ENCODE measurements at places on chromosomes 7 and 10. TPM values are rescaled to one million over a fixed set of nuclear protein-coding genes. Genes with fewer than 3 reads are reported as not detected.

DNA sequence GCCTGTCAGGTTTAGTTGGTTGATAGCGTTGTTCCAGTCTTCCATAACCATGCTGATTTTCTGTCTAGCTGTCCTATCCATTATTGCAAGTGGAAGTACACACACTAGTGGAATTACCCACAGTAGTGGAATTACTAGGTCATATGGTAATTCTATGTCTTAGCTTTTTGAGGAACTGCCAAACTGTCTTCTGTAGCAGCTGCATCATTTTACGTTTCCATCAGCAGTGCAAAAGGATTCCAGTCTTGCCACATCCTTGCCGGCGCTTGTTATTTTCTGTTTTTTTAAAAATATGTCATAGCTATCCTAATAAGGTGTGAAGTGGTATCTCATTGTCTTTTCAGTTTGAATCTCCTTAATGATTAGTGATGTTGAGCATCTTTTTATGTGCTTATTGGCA lies 17.2 kb upstream of the RHBDD2 start:
- no peak overlapping the region for H3K4me3 ChIP-seq
- no peak overlapping the region for H3K27ac ChIP-seq

DNA sequence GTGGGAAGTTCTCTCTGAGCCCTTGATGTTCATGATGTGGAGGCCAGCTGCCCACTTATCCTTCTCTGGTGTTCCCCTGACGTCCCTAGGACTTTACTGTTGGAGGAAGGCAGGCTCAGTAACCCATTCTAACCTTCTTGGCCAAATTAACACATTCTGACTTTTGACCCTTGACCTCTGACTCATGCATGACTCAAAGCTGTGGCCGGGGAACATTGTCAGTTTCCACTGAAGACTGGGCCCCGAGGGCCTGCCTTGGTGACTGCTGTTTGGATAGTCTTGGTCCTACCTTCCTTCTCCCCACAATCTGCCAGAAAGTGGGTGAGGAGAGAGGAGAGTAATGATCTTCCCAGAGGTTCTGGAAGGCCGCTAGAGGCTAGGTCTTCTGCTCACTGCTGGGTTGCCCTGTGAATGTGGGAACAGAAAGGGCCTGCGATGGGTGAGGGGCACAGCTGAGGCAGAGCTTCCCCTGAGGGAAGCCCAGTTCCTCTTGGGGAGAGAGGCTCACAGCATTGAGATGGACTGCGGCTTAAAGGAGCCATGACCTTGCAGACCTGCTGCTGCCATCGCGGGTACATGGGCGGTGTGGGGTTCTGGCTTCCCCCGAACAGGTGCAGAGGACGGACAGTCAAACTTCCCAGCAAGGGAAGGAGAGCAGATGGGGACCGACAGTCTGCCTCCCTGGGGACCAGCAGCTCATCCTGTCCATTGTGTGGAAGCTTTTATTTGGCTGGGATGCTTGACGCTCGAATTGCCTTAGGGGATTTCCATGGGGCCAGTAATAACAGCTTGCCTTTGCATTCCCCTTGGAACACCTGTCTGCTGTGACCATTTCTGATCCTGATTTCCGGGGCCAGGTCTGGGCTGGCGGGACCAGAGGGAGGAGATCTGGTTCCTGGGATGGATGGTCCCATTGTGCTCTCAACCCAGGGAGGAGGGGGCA lies 43.8 kb downstream of the ADAMTS14 start:
- DNase-seq = peak; percentile 55
- H3K36me3 ChIP-seq = no peaks in the 10 kb centered on the region
- H3K27ac ChIP-seq = no peak overlapping the region
- no peaks in the 10 kb centered on the region for H3K4me1 ChIP-seq
- H3K4me3 ChIP-seq = no peak overlapping the region

DNA sequence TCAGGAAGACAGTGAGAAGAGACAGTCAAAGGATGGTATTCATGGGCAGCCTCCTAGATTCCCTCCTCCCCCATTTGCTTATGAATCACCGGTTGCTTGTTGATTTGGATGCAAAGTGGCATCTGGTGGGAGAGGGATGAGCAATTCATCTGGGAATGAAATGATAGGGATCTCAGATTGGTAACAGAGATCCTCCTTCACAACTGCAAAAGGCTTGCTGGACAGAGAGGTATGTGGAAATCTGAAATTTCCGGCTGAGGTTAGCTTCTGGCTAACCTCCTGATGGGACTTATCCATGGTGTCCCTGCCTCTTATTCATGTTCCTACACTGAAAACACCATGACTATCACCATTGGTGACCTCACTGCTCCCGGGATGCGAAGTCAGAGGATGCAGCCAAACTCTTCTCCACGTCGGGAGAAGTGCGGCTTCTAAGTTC lies 48.4 kb upstream of the PODXL start:
- no peaks in the 10 kb centered on the region for H3K4me1 ChIP-seq
- no peaks in the 10 kb centered on the region for H3K36me3 ChIP-seq
- H3K27ac ChIP-seq = no peak overlapping the region
- no peak for DNase-seq
- no peak overlapping the region for H3K4me3 ChIP-seq

DNA sequence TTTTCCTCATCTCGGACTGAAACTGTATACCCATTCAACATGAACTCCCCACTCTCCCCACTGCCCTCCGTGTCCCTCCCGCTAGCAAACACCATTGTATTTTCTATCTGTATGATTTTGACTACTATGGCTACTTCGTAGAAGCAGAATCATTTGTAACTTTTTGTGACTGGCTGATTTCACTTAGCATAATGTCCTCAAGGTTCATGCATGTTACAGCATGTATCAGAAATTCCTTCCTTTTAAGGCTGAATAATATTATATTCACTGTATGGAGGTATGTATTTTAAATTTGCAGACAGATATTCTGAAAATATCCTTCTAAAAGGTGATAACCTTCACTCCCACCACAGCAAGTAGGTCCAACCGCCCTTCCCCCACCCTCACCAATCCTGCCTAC lies 42.9 kb upstream of the MMD2 start:
- H3K4me3 ChIP-seq = no peak overlapping the region
- H3K27me3 ChIP-seq = no peaks in the 10 kb centered on the region
- DNase-seq = no peak
- peaks cover 18% of the 10 kb centered on the region for H3K4me1 ChIP-seq
- no peak overlapping the region for H3K27ac ChIP-seq
- peaks cover 49% of the 10 kb centered on the region for H3K36me3 ChIP-seq

- no peaks in the 10 kb centered on the region for H3K36me3 ChIP-seq
- no peak overlapping the region for H3K4me3 ChIP-seq
- H3K27ac ChIP-seq = no peak overlapping the region
- DNase-seq = no peak
- no peaks in the 10 kb centered on the region for H3K4me1 ChIP-seq
Measured at GRCh38 chr7:80288175-80289122, 153.8 kb downstream of the GNAI1 start.

DNA sequence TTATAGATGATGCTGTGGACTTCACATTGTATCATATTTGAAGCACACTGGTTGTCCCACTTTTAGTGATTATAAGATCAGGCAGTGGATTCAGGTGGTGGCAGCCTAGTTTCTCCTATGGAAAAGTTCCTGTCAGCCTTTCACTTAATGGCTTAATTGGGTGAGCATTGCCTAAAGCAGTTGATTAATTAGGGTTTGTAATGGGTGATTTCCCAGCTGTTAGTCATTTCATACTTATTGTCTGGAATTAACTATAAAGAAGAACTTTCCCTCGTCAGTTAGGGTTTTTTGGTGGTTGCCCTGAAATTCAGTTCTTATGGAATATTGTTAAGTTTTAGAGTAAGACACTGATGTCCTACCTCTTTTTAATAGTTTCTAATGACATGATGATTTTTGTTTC lies 78.8 kb downstream of the SLC25A40 start:
- no peak for DNase-seq
- peaks cover 9% of the 10 kb centered on the region for H3K27me3 ChIP-seq
- no peaks in the 10 kb centered on the region for H3K36me3 ChIP-seq
- H3K4me3 ChIP-seq = no peak overlapping the region
- no peaks in the 10 kb centered on the region for H3K4me1 ChIP-seq

- H3K4me1 ChIP-seq = peaks cover 37% of the 10 kb centered on the region
- H3K27ac ChIP-seq = no peak overlapping the region
- no peak for DNase-seq
- no peaks in the 10 kb centered on the region for H3K27me3 ChIP-seq
- no peak overlapping the region for H3K4me3 ChIP-seq
Measured at GRCh38 chr10:35206274-35206673, 79.6 kb downstream of the CREM start.

GRCh38 chr10:108052981-108053380 lies 888.5 kb upstream of the SORCS1 start:
- no peak overlapping the region for H3K27ac ChIP-seq
- H3K27me3 ChIP-seq = no peaks in the 10 kb centered on the region
- no peaks in the 10 kb centered on the region for H3K4me1 ChIP-seq
- no peak for DNase-seq
- H3K36me3 ChIP-seq = no peaks in the 10 kb centered on the region

GRCh38 chr7:102453319-102453718 lies 11.3 kb downstream of the ALKBH4 start:
- H3K36me3 ChIP-seq = peaks cover 6% of the 10 kb centered on the region
- no peak overlapping the region for H3K4me3 ChIP-seq
- no peak for DNase-seq
- no peak overlapping the region for H3K27ac ChIP-seq
- no peaks in the 10 kb centered on the region for H3K4me1 ChIP-seq

- no peak overlapping the region for H3K4me3 ChIP-seq
- H3K36me3 ChIP-seq = no peaks in the 10 kb centered on the region
- H3K27ac ChIP-seq = no peak overlapping the region
- no peak for DNase-seq
Measured at GRCh38 chr10:132043861-132044695, 21.7 kb upstream of the JAKMIP3 start.

GRCh38 chr10:132690401-132690800 lies 95.5 kb downstream of the NKX6-2 start:
- peaks cover 20% of the 10 kb centered on the region for H3K36me3 ChIP-seq
- H3K4me3 ChIP-seq = no peak overlapping the region
- no peak overlapping the region for H3K27ac ChIP-seq
- DNase-seq = no peak

GRCh38 chr10:100100651-100101184 lies 19.0 kb upstream of the CPN1 start:
- DNase-seq = no peak
- H3K4me1 ChIP-seq = no peaks in the 10 kb centered on the region
- no peak overlapping the region for H3K27ac ChIP-seq
- H3K27me3 ChIP-seq = peaks cover 36% of the 10 kb centered on the region
- no peak overlapping the region for H3K4me3 ChIP-seq

DNA sequence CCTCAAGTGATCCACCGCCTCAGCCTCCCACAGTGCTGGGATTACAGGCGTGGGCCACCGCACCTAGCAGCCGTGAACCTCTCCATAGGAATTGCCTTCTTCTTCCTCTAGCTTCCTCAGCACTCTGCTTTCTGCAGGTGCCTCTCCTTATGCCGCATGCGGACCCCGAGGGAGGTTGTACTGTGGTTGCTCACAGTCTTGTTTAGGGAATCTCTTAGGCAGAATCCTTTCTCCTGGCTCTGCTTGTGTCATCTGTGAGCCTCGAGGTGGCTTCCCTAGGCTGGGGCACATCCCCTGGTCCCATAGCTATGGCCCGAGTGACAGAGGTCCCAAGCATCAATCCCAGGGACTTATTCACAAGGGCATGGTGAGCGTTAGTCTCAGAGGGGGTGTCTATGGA lies 33.2 kb upstream of the GIMAP8 start:
- H3K36me3 ChIP-seq = no peaks in the 10 kb centered on the region
- peaks cover 14% of the 10 kb centered on the region for H3K4me1 ChIP-seq
- DNase-seq = no peak
- no peak overlapping the region for H3K27ac ChIP-seq
- H3K27me3 ChIP-seq = no peaks in the 10 kb centered on the region

DNA sequence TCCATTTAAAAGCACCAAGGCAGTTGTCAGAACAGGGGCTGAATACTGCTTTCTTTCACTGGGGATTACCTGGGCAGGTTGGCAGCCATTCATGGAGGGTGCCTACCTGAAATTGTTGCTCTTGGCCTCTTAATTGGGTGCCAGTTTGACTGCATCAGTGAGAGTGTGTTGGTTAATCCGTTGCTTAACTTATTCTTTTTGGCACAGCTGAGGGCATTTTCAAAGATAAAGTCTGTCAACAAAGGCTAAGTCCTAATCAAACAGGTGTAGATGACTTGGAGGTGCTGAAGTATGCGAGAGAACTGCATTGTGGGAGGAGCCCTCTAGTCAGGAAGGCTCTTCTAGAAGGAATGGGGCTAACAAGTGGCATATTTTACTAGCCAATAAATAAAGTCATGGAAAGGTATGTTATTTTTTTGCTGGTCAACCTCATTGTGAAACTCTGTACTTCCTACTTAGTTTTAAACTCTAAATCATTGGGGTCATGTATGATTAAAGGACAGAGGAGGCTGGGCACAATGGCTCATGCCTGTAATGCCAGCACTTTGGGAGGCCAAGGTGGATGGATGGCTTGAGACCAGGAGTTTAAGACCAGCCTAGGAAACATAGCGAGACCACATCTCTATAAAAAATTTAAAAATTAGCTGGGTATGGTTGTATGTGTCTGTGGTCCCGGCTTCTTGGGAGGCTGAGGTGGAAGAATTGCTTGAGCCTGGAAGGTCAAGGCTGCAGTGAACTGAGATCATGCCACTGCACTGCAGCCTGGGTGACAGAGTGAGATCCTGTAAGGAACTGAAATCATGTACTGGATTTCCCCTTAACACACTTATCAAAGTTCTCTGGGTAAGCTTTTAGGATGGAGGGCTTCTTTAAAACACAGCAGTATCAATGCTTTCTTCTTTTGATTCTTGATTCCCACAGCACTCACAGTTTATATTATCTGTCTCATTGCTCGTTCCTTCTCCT lies 134.1 kb downstream of the LRMDA start:
- H3K4me1 ChIP-seq = no peaks in the 10 kb centered on the region
- H3K27ac ChIP-seq = no peak overlapping the region
- H3K36me3 ChIP-seq = no peaks in the 10 kb centered on the region
- no peaks in the 10 kb centered on the region for H3K27me3 ChIP-seq
- DNase-seq = no peak

GRCh38 chr10:129533281-129533680 lies 66.2 kb downstream of the MGMT start:
- no peaks in the 10 kb centered on the region for H3K27me3 ChIP-seq
- peaks cover 5% of the 10 kb centered on the region for H3K4me1 ChIP-seq
- H3K27ac ChIP-seq = no peak overlapping the region

Gene CCL24
- not detected for total RNA-seq

Gene ADK
- 55.0 TPM for total RNA-seq

Gene COL28A1
- total RNA-seq = not detected

Gene CCZ1
- total RNA-seq = 90.2 TPM

Gene CLIP2
- 1.8 TPM for total RNA-seq

Gene PDZD7
- 0.28 TPM for total RNA-seq
